ENCODE measurements at places on chromosomes 6 and 20.

GRCh38 chr6:104325341-104326172, 534.2 kb downstream of the HACE1 start:
- DNase-seq: peak; percentile 15

GRCh38 chr20:63659370-63659769, 1.3 kb downstream of the RTEL1 start:
- no peak for DNase-seq

GRCh38 chr6:10719296-10719963, 3.4 kb upstream of the TMEM14C start:
- DNase-seq: no peak

GRCh38 chr6:88441346-88441745, 275.2 kb upstream of the CNR1 start:
- DNase-seq: no peak
